Psoas muscle (tissue), 8 donors: ENCODE measurements at places on chromosomes 4 and X. TPM values are rescaled to one million over a fixed set of nuclear protein-coding genes. Genes with fewer than 3 reads are reported as not detected.

DNA sequence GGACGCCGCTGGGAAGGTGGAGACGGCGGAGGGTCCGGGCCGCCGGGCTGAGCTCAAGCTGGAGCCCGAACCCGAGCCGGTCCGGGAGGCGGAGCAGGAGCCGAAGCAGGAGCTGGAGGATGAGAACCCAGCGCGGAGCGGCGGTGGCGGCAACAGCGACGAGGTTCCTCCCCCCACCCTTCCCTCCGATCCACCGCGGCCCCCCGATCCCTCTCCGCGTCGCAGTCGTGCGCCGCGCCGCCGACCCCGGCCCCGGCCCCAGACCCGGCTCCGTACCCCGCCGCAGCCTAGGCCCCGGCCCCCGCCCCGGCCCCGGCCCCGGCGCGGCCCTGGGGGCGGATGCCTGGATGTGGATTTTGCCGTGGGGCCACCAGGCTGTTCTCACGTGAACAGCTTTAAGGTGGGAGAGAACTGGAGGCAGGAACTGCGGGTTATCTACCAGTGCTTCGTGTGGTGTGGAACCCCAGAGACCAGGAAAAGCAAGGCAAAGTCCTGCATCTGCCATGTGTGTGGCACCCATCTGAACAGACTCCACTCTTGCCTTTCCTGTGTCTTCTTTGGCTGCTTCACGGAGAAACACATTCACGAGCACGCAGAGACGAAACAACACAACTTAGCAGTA, 483 bp downstream of the USP27X start:
- DNase-seq: no peak

EGF gene
- 57.5 TPM for total RNA-seq

PACRGL gene
- 5.2 TPM for total RNA-seq

EREG gene
- total RNA-seq: not detected

GRCh38 chrX:41382714-41383645, 49.0 kb downstream of the DDX3X start:
- DNase-seq: no peak

LINC00632 gene
- 28.5 TPM for total RNA-seq

DGKK gene
- not detected for total RNA-seq

AWAT1 gene
- not detected for total RNA-seq

MSX1 gene
- total RNA-seq: 1.4 TPM

LUZP4 gene
- total RNA-seq: not detected

RTL5 gene
- total RNA-seq: 1.5 TPM
